H7 (cell line): ENCODE measurements at places on chromosomes 2 and 18.
A peak's percentile ranks its signal among the peaks of the same experiment; 100 is the strongest.

GRCh38 chr2:14635391-14635871 is 2.9 kb downstream of the LRATD1 start:
- peak; percentile 81 for DNase-seq

DNA sequence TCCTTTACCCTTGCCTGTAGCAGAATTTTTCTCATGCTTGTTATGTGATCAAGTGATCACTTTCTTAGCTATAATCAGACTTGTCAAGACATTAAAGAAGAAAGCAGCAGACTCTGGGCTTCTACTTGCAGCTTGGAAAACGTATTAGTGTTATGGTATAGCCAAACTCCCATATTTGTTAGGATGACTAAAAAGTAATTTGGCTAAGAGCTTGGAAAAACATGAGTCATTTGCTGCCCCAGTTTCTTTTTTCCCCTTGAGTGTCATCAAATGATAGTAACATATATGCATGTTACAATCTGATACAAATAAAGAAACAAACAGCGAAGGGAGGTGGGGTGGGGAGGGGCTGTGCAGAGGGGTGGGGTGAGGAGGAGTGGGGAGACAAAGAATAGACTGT is 155.5 kb downstream of the IKZF2 start:
- no peak for DNase-seq

GRCh38 chr2:162210385-162210784 is 32.9 kb downstream of the FAP start:
- DNase-seq = no peak

DNA sequence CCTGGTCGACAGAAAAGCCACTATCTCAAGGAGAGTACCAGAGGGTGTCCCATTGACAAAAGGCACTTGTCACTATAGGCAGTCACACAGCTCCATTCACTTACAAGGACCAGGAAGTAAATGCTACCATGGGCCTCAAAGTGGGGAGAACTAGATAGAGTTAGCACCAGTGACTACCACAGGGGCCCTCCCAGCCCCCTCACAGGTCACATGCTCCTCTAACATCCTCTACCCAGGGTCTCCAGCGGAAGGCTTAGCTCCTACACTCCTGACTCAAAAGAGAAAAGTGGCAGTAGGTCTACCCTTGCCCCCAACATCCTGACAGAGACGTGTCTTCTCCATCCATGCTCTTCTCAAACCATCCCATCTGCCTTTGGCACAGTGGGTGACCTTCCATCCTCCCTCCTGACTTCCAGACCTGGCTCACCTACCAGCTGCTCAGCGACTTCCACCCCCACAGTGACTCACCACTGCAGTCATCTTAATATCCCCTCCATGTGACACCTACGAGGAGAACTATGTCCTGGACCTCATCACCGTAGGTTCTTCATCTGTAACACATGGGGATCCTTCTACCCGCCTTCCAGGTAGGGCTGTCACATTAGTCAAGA is 5.6 kb upstream of the DNMT3A start:
- no peak for DNase-seq

GRCh38 chr2:224063298-224063648 is 24.2 kb upstream of the SERPINE2 start:
- DNase-seq = no peak

DNA sequence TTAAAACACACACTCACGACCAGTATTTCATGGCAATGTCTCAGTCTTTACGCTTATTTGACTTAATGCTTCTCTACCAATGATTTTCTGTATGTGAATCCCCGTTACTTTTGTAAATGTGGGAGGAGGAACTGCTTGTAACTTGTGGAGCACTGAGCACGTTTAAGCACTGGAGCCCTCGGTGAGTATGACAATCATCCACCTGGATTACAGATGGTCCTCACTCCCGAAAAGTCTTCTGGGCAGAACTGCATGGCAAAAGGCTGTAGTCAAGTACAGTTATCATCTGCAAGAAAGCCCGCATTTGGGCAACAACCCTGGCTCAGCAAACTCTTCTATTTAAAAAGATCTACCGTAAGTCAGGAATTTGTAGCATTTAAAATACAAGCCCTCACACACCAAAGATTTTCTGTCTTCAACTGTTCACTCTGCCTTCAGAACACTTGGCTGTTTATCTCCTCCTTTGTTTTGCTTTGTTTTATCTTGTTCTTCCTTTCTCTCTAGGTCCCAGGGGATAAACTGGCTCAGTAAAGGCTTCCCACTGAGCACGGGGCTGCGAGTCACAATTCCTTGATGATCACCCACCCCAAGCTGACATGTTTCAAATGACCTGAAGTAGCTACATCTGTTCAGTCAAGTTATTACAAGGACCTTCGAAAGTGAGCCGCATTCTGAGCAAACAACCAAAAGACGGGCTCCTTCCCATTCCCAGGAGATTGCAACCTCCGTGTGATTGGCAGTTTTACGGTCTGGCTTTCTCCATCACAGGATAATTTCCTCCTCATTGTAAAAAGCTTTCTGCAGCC is 102.2 kb downstream of the DLGAP1 start:
- no peak for DNase-seq

DNA sequence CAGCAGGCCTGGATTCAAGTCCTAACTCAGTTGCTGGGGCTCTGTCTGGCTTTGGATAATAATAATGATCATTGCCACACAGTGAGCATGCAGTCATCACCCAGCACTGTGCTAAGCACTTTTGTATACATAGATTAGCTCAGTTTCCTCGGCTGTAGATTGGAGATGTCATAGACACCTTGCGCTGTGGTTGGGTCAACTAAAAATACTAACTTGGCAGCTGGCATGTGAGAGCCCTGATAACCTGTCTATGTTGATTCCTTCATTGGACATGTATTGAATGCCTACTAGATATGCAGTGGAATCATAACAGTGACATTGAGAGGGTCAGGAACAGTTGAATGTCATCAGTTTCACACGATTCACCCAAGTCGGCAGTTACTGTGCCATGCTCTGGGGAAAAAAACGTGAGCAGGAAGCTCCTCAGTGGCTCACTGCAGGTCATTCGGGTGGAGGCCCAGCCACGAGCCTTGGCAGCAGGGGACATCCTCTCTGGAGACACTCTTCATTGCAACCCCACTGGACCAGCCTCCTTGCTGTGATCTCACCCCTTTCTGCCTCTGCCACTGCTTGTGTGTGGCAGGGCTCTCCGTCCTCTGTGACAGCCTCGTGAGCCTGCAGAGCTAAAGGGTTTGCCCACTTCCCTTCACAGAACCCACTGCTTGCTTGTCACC is 85.3 kb downstream of the NPAS2 start:
- DNase-seq = no peak

GRCh38 chr2:2692599-2693389 is 361.7 kb upstream of the MYT1L start:
- DNase-seq = no peak

- DNase-seq = no peak
Observed at GRCh38 chr2:169114056-169114455, 44.7 kb downstream of the DHRS9 start.

GRCh38 chr2:167582619-167583018 is 664.8 kb downstream of the STK39 start:
- DNase-seq = no peak

DNA sequence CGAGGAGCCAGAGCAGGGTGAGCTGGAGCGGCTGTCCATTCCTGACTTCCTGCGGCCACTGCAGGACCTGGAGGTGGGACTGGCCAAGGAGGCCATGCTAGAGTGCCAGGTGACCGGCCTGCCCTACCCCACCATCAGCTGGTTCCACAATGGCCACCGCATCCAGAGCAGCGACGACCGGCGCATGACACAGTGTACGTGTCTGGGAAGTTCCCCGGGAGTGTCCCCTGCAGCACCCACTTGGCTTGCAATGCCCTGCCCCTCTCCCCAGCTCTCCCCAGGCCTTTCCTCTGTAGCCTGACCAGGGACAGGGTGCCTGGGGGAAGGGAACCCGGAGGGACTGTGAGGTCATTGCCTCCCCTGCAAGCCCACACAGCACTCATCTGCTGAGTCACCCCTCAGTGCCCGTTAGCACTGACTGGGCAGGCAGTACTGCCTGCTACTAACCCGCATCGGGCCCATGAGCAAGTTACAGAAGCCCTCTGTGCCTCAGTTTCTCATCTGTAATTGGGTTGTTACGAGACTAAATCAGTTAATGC is 29.4 kb upstream of the GMPPA start:
- no peak for DNase-seq

DNA sequence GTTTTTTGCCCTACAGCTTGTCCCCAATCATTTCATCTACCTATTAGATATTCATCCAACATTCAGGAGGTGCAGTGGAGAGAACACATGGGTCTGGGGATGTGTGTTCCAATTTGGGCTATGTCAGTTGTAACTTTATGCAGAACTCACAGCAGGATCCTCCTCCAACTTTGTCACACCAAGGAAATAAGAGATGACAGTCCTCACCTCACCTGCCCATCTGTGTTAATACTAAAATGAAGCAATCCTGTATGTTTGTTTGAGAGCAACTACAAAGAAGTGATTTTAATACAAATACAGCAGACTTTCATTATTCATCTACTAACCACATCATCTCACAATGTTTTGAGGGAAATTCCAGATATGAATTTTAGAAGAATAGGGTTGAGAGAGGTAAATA is 126.7 kb downstream of the ARHGAP15 start:
- DNase-seq = no peak

GRCh38 chr2:189613077-189613636 is 32.6 kb upstream of the SLC40A1 start:
- no peak for DNase-seq

DNA sequence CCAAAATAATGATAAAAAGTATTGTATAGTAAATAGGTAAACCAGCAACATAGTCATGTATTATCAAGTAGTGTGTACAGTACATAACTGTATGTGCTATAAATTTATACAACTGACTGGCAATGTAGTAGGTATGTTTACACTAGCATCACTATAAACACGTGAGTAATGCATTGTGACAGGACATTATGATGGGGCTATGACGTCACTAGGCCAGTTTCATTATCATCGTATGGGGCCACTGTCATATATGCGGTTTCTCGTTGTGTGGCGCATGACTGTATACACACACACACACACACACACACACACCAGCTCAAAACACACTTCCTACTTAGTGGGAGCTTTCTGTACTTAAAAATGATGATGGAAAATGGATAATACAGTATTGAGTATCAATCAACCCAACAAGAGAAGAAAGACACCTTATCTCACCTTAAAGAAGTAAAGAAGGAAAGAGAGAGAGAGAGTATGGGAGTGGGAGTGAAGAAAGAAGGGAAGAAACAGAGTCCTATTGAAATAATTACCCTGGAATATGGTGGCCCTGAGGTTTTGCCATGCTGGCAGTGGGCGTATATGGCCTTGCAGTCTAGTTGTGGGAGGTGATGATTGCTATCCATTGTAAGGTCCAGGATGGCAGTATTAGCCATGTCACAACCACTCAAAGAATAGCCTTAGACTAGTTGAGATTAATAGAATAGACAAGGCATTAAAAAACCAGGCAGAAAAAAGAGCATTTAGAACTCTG is 186.4 kb upstream of the ZNF521 start:
- no peak for DNase-seq

DNA sequence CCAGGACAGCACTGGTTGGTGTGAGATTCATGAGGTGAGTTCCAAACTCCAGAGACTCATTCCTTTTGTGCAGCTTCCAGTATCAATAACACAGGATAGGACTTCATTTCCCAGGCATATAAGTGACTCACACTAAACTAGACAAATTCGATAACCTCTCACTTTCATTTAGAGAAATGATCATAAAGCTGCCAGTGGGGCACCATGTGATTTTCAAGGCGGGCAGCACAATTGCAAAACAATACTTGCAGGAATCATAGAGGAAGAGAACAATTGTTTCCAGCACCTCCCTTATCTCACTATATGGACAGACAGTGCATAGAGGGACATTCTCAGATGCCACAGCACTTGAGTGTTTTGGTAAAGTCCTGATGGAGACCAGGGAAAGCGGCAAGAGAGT is 31.3 kb upstream of the DNAH7 start:
- no peak for DNase-seq

DNA sequence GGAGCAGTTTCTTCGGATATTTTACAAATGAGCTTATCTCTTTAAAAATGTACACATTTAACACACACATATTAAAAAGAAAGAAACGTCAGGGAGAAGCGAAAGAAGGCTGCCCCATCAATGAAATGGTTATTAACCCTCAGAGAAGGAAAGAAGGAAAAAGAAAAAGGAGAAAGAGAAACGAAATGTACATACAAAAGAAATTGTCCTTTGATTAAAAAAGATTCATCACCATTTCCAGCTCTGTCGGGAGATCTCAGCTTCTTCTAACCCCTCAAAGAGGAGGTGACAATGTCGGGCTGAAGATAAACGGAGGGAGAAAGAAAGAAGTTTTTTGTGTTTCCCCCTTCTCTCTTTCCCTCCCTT is 1.5 kb downstream of the IKZF2 start:
- DNase-seq = no peak
